ENCODE measurements at places on chromosomes 3 and 15.

GRCh38 chr3:175336406-175337133 lies 477.4 kb downstream of the NAALADL2 start:
- DNase-seq = no peak

GRCh38 chr3:175713268-175713667 lies 854.1 kb downstream of the NAALADL2 start:
- DNase-seq = no peak

- no peak for DNase-seq
These were observed 126.5 kb downstream of the UBE2E2 start for GRCh38 chr3:23329471-23330105.

- DNase-seq = peak; percentile 60
These were observed 683.0 kb downstream of the TBL1XR1 start for GRCh38 chr3:176514297-176514696.

DNA sequence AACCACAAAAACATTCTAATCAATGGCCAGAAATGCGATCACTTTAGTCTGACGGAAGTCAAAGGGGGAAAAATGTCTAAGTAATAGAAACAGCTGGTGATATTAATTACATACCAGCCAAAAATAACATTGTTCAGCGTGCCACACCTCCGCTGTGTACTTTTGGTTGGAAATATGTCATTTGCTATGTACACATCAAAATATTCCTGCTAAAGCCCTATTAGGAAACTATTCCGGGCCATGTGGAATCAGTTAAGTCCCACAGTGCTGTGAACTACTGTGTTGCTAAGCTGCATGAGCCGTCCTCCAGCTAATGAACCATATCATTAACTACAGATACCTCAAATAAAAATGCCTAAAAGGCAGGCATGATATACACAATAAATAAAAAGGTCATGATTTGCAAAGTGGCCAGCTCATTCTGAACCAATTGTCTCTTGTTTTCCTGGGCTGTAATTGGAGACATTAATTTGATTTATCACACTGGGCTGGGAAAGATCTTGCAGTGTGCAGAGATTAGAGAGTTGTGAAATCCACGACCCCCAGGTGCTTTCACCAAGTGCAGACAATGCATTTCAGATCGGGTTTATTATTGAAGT lies 200.5 kb upstream of the LRTM1 start:
- DNase-seq = no peak

- no peak for DNase-seq
These were observed 80.2 kb downstream of the CBLB start for GRCh38 chr3:105788593-105788992.

DNA sequence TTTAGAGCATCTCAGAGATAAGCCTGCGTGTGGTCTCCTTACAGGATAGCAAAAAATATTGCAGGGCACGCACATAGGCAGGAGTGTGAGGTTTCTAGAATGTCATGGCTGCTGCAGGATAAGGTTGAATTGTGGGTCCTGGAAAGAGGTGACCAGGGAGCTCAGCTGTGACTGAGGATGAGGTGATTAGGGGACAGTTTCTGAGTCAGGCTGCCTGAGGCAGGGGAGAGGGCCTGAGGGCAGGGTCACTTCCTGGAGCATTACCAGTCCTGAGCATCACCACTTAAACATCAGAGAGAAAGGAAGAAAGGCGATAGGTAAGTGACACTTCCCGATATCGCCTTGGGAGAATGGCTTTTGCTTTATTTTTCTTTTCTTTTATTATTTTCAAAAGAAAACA lies 813.8 kb downstream of the TUSC7 start:
- no peak for DNase-seq

DNA sequence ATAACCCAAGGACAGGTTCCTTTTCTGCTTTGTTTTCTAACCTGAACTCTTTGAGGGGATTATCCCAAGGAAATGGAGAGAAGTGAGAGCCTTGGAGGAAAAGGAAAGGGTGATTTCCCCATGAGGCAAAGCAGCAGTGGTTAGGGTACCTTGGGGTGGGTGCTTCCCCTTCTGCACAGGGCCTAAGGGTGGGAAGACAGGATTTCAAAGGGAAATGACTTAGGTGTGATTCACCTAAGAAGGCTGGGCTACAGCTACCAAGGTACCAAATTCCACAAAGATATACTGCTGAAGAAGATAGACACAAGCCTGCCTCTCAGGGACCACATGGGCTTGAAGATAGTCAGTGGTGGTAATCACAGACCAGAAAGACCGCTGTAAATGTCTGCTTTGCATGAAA lies 325.3 kb upstream of the DPH6 start:
- no peak for DNase-seq
